ENCODE measurements at places on chromosomes 6 and 20. TPM values are rescaled to one million over a fixed set of nuclear protein-coding genes. Genes with fewer than 3 reads are reported as not detected.

- H3K4me3 ChIP-seq = no peak overlapping the region
- no peak overlapping the region for H3K27ac ChIP-seq
- H3K4me1 ChIP-seq = no peaks in the 10 kb centered on the region
- DNase-seq = no peak
- peaks cover 42% of the 10 kb centered on the region for H3K36me3 ChIP-seq
Measured at GRCh38 chr6:122799140-122799745, 10.2 kb downstream of the SMPDL3A start.

DNA sequence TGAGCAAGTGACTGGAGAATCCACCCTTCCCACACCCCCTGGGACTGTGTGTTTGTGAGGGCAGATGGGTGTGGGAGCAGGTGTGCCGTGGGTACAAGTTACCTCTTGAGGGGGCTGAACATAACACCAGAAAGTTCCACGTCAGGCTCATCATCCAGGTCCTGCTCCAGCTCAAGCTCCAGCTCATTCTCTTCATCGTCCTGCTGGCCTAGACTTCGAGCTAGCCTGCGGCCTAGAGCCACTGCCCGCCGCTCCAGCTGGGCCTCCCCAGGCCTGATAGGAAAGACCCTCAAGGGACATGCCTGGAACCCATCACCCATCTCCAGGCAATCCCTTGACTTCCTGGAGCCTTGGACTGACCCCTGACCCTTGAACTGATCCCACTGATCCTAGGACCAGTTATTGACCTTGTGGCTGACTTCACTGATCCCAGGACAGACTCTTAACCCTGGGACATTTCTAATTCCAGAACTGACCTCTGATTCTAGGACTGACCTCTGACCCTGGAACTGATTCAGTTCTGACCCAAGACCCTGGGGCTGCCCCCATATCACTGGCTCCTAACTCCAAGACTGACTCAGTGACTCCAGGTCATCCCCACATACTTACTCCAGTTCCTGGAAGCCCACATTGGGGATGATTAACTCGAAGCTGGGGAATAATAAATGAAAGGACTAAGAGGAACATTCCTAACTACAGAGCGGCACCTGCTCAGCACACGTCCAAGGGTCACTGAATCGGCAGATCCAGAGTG, 11.8 kb upstream of the SPAG4 start:
- no peak overlapping the region for H3K27ac ChIP-seq
- H3K27me3 ChIP-seq = peaks cover 34% of the 10 kb centered on the region
- H3K4me3 ChIP-seq = no peak overlapping the region

DNA sequence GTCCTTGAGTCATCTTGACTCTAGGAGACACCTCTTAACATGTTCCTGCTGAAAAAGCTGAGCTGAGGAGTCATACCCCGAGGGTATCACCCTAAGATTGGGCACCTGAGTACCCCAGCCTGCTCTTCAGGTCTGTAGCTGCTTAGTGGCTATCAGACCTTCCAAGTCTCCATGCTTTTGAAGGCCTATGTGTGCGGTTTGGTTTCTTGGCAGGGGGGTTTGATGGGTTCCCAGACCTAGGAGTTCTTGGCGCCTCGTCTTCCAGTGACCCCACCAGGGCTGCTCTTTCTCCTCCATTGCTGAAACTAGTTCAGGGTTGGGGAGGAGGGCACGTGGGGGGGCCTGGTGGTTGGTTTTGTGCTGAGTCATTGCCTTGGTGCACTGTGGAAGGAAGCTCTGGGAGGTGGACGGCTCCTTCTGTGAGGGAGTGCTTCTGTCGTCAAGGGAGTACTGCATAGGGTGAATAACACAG, 20.1 kb downstream of the IGF2R start:
- H3K4me3 ChIP-seq = peak overlapping the region; percentile 38
- DNase-seq = peak; percentile 60
- H3K36me3 ChIP-seq = peaks cover 14% of the 10 kb centered on the region
- H3K27me3 ChIP-seq = no peaks in the 10 kb centered on the region

- no peak overlapping the region for H3K27ac ChIP-seq
- H3K4me3 ChIP-seq = no peak overlapping the region
- H3K4me1 ChIP-seq = peaks cover 6% of the 10 kb centered on the region
- H3K36me3 ChIP-seq = no peaks in the 10 kb centered on the region
- H3K27me3 ChIP-seq = no peaks in the 10 kb centered on the region
Measured at GRCh38 chr6:31908791-31909190, 6.9 kb upstream of the ZBTB12 start.

DNA sequence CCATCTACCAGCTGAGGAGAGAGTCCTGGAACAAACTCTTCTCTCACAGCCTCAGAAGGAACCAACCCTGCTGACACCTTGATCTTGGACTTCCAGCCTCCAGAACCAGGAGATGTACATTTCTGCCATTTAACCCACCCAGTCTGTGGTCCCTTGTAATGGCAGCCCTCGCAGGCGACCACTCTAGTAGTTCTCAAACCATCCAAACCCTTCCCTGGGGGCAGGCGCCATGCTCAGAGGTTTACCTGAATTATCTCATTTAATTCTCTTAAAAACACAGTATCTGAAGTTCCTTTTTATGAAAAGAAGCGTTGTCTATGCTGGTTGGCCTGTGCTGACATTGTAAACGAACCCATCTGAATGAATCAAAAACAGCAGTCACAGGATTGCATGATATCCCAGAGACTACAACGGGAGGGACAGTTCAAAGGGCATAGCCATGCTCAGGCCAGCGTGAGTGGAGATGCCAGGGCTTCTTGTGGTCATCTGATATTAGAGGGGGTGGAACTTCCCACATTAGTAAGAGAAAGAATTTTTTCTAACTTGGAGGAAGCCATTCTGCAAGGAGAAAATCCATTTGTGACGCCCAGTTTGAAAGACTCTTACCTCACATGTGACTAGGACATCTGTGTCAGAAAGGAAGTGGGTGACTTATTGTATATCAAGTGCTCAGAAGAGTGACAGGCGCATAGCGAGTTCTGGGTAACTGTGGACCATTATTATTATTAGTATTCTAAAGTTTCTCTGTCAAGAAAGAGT, 17.2 kb upstream of the TAGAP start:
- H3K4me1 ChIP-seq = peaks cover 60% of the 10 kb centered on the region
- DNase-seq = peak; percentile 94
- no peaks in the 10 kb centered on the region for H3K27me3 ChIP-seq
- H3K4me3 ChIP-seq = no peak overlapping the region
- no peaks in the 10 kb centered on the region for H3K36me3 ChIP-seq

The CCND3 gene
- polyA plus RNA-seq = 273 TPM

The PAK1IP1 gene
- 13.3 TPM for polyA plus RNA-seq

DNA sequence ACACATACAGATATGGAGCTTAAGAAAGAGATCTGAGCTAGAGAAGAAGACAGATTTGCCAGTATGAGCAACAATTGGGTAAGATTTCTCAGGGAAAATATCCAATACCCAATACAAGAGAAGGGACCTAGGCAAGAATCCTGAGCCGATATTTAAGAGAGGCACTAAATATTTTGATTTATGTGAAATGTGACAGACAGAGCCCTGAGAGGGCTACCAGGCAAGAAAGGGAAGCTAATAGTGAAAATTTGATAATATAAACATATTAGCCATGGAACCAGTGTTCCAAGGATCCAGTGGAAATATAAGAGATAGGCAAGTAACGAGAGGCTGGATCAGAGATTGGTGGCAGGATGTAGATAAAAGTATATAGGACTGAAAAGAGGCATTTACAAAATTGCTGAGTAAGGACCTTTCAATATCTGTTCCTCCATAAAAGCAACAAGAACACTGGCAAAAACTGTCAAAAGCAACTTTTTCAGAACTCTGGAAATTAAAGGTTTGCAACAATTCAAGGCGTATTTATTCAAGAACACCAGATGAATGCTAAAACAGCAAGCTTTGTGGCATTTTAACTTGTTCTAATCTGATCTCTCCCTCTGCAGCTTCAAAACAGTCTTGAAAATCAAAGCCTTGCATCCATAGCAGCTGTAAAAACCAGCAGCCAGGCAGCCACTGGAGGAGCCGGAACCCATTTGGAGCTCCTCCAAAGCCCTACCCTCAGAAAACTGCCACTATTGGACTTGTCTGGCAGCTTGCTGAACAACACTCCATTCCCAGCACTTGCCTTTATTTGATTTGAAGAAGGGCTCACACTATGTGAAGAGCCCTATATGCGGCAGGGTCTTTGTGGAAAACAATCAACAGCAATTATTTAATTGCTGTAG, 58.8 kb downstream of the REV3L start:
- no peak overlapping the region for H3K27ac ChIP-seq
- no peak overlapping the region for H3K4me3 ChIP-seq
- no peak for DNase-seq
- H3K36me3 ChIP-seq = no peaks in the 10 kb centered on the region

GRCh38 chr20:36303831-36304230, 2.3 kb upstream of the DLGAP4 start:
- peaks cover 30% of the 10 kb centered on the region for H3K27me3 ChIP-seq
- H3K27ac ChIP-seq = no peak overlapping the region
- H3K36me3 ChIP-seq = no peaks in the 10 kb centered on the region
- DNase-seq = no peak
- H3K4me3 ChIP-seq = no peak overlapping the region
- peaks cover 3% of the 10 kb centered on the region for H3K4me1 ChIP-seq

DNA sequence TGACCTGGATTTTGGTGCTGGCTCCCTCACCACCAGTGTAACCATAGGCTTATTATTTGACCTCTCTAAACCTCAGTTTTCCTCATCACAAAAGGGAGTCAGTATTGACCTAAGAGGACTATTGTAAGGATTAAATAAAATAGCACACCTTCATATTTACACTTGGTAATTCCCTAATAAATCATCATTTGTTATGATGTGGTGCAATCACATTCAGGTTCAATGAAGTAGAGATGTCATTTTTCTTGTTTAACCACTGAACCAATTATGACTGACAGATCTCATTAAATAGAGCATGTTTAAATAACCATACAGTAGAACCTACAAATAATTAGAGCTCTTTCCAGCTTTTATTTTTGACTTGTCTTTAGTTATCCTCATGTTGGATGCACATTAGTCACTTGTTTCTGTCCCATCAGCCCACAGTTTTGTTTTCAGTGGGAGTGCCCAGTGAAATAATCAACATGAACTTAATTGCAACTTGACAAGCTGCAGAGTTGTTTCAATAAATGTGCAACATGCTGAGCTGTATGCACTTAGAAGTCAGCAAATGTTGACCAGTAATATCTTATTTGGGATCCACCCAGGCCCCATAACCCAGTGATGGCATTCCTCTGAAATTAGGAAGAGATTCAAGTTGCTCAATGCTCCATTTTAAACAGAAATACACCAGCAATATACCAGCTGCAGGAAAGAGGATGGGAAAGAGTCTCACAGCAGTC, 451.7 kb upstream of the MARCKS start:
- no peak for DNase-seq
- no peak overlapping the region for H3K27ac ChIP-seq
- H3K36me3 ChIP-seq = no peaks in the 10 kb centered on the region
- H3K4me1 ChIP-seq = peaks cover under 1% of the 10 kb centered on the region
- no peaks in the 10 kb centered on the region for H3K27me3 ChIP-seq
- no peak overlapping the region for H3K4me3 ChIP-seq

The TMEM74B gene
- polyA plus RNA-seq = not detected

GRCh38 chr6:9795880-9796279, 619.0 kb downstream of the TFAP2A start:
- H3K4me3 ChIP-seq = no peak overlapping the region
- no peaks in the 10 kb centered on the region for H3K4me1 ChIP-seq
- no peak overlapping the region for H3K27ac ChIP-seq

The MICAL1 gene
- polyA plus RNA-seq = 227 TPM
